ENCODE measurements at places on chromosomes 3 and 15.

GRCh38 chr3:194123726-194124125, 12.2 kb upstream of the HES1 start:
- DNase-seq: no peak

DNA sequence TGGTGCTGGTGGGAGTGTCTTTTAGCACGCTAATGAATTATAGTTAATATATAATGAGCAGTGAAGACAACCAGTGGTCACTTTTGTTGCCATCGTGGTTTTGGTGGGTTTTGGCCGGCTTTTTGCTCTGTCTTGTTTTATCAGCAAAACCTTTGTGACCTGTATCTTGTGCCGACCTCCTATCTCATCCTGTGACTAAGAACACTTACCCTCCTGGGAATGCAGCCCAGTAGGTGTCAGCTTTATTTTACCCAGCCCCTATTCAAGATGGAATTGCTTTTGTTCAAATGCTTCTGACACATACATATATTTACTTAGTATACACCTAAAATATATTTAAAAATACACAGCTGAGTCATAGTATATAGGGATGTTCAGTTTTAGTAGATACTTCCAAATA, 770.3 kb downstream of the PDCD6IP start:
- no peak for DNase-seq

DNA sequence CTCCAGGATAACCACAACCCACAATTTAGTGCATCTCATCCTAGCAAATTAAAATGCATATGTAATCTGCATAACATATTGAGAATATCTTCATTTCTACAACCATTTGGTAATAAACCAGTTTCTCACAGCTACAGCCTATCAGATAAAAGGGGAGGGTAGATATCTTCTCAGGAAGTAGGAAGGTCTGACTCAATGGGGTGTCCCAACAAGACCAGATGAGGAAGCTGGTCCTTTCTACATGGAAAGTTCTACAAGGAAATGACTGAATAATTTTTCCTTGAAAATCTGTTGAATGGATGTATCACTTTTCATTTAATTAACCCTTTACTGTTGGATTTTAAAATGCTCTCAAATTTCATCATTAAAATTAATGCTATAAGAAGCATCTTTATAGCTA, 17.4 kb upstream of the TMPRSS7 start:
- no peak for DNase-seq

DNA sequence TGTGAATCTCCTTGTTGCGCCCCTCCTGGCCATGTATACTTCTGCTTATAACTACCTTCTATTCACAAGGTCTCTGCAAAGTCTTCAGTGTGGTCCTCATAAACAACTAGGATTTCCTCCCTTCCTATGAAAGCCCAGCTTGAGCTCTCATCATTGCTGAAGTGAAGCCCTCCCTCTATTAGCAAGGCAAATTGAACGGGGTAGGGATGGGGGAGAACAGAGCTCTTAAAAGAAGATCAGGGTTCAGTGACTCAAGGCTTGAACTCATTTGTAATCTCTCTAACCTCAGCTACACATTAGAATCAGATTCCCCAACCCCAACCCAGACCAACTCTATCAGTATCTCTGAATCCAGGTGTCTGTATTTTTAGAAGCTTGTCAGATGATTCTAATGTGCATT, 88.3 kb upstream of the ST8SIA2 start:
- no peak for DNase-seq

- DNase-seq: no peak
Measured at GRCh38 chr3:185069037-185070030, 83.5 kb downstream of the C3orf70 start.

DNA sequence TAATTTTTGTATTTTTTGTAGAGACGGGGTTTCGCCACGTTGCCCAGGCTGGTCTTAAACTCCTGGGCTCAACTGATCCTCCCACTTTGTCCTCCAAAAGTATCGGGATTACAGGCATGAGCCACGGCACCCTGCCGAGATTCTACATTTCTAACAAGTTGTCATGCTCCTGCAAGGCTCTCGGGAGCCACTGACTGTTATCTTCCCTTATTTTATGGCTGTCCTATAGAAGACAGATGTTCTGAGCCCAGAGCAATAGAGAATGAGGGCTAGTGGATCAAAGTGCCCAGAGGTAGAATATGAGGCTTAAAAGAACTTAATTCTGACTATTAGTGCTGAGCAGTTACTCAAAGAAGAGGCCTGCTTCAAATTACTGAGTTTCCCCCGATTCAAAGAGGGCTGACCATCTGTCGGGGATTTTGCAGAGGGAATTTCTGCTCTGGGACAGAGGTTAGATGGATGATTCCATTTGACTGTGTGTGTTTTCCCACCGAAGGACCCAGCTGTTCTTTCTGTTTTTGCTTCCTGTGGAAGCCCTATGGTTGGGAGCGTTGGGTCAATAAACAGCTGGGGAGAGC, 39.5 kb downstream of the ITPR1 start:
- no peak for DNase-seq

DNA sequence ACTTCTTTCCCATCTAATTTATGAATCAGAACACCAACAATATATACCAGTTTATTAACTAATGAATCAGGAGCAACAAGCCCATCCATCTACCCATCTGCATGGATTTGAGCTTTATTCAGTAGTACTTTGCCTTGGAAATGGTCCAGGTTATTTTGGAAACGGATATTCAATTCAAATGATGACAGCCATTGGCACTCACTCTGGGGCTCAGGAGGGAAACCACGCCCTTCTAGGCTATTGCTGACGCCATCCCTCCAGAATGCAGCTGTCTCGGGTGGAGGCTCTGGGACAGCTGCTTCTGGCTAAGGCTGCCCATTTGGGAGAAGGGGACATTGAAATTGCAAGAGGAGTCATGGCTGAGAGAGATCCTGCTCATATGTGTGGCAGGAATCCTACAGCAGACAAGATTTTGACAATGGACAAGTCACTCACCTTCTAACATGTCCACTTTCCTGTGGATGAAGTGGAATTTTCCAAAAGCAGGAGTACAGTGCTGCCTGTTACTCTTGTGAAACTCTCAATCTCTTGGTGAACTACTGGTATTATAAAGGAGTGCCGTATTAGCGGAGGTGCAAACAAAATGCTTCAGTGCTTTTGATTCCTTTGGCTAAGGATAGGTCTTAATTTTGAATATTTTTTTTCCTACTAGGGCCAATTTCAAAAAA, 29.3 kb upstream of the TRAK1 start:
- peak; percentile 90 for DNase-seq

DNA sequence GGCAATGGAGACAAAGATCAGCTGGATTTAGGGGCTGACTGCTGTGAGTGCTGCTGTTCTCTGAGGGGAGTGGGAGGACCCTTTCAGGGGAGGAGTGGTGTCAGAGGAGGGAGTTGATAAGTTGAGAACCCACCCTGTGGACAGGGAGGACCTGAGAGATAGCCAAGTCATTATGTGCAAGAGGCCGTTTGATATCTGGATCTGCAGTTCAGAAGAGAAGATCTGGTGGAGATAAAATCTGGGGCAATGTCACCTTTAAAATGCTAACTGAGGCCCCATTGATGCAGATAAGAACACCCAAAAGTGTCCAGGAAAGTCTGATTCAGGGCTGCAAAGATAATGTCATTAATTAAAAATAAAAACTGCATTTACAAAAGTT, 256.1 kb upstream of the HES1 start:
- no peak for DNase-seq

- no peak for DNase-seq
Measured at GRCh38 chr3:44080474-44081072, 161.1 kb upstream of the TOPAZ1 start.

- no peak for DNase-seq
Measured at GRCh38 chr3:40045051-40045450, 235.6 kb downstream of the MYRIP start.

DNA sequence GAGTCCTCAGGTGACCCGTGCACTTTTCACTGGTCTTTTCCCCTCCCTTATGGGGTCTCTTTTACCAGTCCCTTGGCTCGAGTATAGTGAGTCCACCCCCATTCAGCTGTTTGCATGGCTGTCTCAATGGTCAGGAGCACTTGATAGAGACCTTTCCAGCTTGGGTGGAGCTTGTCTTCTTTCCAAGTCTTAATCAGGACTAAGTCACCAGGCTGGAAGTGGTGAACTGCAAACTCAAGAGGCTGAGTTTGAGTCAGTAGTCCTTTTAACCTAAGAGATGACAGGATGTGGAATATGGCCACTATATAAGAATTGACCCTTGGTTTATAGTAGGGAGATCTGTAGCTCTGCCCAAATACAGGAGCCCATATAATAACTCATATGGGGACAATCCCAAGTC, 279.7 kb downstream of the PYDC2 start:
- DNase-seq: no peak

All from GM03348 (cell line).